ENCODE measurements at places on chromosomes 7 and 10.

DNA sequence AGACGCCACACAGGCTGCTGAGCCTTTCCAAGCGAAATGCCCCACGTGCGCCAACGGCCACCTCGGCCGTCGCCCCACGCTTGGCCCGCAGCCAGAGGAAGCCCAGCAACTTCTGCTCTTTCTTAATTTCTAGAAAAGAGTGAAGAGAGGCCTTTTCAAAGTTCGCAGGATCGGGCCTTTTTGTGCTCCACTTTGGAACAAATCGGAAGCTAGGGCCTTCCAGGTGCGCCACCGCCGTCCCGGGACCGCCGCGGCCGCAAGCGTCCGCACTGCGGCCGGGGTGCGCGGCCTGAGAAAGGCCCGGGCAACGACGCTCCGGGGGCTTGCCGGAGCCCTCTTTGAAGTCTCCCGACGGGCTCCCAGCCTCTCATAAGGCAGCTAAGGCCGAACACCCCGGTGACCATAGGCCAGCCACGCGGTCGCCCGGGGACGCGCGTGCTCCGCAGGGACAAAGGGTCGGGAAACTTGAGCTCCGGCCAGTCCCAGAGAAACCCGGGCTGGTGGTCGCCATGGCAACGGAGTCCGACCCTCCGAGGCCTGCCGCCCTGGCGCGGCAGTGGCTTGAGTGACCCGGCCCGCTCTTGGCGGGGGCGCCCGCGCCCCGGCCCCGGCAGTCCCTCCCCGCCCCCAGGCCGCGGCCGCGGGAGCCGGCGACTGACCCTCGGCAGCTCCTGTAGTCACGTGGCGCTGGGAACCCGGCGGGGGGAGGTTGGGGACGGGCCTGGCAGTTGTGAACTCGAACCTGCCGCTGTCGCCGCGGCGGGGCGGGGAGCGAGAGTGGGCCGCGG is at the start of gene REPIN1:
Gene REPIN1, plus strand, starts transcription at position 727 of the 788 bp plus-strand sequence. CDS start 890 bp downstream, outside the sequence.
- no peak for DNase-seq

- DNase-seq, result no peak
Measured at GRCh38 chr7:39127058-39127457, 149.3 kb downstream of the POU6F2 start.

- DNase-seq, result no peak
Measured at GRCh38 chr10:620417-620816, 69.1 kb downstream of the DIP2C start.

DNA sequence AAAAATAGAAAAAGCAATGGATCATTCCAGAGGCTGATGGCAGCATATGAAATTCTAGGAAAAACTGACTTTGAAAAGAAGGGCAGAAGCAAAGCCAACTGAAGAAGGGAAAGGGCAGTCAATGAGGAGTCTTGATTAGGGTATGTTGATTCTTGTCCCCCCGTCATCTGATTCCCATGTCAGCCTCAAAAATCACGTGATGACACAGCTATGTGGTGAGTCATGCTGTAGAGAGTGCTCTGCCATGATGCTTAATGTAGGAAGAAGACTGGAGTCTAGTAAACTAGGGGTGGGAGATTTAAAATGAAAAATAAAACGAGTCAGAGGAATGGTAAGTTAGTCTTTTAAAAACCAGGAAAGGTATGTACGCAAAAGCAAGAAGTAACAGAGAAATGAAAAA is 3.9 kb upstream of the POU6F2 start:
- DNase-seq, result no peak

DNA sequence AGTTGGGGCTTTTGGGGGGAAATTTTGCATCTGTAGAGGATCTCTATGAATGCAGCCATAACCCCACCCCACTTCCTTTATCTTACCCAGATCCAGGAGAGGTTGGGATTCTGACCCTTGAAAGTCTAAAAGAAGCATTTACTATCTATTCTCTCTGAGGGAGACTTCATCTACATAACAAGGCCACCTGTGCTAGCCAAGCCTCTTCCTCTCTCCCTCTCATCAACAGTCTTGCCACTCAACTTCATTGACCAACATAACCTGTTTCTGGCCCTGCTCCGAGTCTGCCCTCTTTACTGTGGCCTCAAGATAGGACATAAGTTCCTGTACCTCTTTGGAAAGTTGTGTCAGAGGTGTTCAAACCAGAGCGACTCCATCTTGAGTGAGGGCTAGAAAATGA is 19.4 kb downstream of the TUBAL3 start:
- DNase-seq, result no peak

- no peak for DNase-seq
Measured at GRCh38 chr7:4164556-4164955, 517.5 kb upstream of the FOXK1 start.

DNA sequence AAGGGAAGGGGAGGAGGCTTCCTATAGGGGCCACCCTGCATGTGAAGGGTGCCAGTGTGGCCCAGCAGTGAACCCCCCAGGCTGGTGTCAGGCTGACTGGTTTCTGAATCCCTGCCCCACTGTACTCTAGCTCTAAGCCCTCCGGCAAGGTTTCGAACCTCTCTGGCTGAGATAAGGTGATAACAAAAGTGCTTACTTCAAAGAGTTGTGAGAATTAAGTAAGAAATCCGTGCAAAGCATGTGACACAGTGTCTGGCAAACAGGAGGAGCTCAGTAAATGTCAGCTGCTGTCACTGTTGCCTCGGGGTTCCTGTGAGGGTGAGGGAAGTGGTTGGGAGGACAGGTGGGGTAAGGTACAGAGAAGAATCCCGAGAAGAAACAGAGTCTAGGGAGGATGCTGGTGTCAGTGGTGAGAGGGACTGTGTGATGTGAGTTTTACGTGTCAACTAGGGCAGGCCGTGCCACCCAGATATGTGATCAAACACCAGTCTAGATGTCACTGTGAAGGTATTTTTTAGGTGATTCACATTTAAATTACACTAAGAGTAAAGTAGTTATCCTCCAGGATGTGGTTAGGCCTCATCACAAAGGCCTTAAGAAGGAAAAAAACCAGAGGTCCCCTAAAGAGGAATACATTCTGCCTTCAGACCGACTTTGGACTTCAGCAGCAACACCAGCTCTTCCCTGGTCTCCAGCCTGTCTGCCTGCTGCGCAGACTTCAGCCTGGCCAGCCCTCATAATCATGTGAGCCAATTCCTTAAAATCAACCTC is 64.4 kb downstream of the BPGM start:
- DNase-seq, result no peak

DNA sequence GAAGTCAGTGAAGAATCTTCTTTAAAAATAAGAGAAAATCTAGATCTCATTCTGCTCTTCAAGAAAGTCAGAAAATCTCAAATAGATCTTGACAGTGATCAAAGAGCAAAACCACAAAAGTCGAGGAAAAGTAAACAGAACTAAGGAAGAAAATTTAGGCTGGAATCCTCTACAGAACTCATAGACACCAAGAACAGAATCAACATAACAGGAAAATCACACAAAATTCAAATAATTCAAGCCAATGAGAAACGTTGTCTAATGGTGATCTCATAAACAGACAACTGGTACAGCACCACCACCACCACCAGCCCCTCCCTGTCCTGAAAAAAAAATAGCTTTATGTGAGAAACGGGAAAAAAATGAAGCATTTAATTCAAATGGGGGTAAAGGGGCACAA is 6.9 kb downstream of the ITGB1 start:
- DNase-seq, result no peak

GRCh38 chr7:1819259-1819841 is 149.3 kb downstream of the ELFN1 start:
- DNase-seq, result no peak

GRCh38 chr7:36083626-36084380 is 69.3 kb upstream of the EEPD1 start:
- no peak for DNase-seq

DNA sequence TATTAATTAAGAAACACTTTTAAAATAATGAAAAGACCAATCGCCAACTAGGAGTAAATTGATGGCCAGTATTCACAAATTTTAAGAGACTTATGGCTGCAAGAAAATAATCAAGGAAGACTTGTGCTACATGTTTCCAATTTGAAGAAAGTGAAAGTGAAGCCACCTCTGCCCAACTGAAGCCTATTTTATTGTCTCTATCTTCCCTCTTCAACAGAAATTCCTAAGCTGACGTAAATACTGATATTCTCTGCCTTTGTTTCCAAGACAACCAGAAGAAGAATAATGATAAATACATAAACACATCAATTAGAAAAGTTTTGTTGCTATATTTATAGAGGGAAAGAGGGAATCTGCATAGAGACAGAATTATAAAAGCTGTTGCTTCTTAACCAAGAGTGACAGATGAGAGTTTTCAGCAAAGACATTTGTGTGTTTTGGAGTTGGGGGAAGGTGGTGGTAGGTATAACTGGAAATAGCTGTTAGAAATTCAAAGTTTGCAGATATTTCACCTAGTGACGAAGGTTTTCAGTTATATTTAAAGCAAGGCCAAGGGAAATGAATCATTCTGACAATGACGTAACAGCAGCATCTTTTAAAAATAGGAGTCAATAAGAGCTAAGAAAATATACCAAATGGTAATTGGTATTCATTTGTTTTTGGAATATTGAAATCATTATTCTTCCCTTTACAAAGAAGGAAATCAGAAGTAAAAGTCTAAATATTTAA is 576.6 kb upstream of the SORCS1 start:
- no peak for DNase-seq

DNA sequence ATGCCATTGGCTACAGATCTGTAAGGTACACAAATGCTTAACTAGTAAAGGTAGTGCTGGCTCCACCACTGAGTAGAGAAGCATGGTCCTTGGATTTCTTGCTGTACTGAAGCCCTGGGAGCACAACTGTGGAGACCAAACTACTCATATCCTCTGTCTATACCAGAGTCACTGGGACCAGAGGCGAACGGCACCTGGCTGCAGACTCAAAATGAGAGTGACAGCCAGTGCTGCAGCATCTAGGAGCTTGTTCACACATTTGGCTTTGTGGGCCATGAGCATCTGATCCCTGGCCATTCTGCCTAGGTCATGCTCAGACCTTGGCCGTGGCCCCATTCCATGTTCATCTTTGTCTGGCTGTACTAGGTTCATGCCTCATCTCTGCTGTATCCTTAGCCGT is 31.9 kb downstream of the LRRC18 start:
- no peak for DNase-seq

DNA sequence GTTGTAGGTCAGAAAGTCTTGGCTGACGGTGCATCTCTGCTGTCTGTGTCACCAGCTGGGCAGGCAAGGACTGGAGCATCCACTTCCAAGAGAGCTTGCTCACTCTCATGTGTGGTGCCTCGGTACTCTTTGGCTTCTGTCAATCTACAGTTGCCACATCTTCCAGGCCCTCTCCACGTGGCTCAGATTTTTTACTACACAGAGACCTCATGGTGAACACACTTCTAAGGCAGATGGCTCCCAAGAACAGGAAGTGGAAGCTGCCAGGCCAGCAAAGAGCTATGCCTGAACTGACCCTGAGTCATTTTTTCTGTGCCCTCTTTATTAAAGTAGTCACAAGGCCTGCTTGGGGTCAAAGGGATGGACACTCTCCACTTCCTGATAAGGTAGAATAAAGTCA is 351.5 kb upstream of the AUTS2 start:
- no peak for DNase-seq

DNA sequence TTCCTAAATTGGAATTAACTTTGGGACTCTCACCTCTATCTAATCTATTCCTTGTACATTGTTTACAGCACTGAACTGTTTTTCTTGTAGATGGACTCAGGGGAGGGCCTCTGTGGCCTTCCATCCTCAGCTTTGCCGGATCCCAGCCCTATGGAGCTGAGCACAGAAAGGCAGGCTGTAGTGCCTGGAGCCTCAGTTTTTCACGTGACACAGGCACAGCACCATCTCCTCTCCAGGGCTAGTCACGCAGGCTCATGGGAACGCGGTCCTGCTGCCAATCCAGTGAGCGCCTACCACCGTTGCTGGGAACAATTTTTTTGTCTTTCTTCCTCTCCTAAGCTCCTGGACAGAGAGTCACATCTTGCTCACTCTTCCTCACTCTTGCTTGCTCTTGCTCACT is 75.6 kb upstream of the DDC start:
- DNase-seq, result no peak

GRCh38 chr10:78785066-78785465 is 283.7 kb upstream of the ZMIZ1 start:
- DNase-seq, result no peak

- no peak for DNase-seq
Measured at GRCh38 chr10:35633006-35633980, 8.8 kb downstream of the FZD8 start.

DNA sequence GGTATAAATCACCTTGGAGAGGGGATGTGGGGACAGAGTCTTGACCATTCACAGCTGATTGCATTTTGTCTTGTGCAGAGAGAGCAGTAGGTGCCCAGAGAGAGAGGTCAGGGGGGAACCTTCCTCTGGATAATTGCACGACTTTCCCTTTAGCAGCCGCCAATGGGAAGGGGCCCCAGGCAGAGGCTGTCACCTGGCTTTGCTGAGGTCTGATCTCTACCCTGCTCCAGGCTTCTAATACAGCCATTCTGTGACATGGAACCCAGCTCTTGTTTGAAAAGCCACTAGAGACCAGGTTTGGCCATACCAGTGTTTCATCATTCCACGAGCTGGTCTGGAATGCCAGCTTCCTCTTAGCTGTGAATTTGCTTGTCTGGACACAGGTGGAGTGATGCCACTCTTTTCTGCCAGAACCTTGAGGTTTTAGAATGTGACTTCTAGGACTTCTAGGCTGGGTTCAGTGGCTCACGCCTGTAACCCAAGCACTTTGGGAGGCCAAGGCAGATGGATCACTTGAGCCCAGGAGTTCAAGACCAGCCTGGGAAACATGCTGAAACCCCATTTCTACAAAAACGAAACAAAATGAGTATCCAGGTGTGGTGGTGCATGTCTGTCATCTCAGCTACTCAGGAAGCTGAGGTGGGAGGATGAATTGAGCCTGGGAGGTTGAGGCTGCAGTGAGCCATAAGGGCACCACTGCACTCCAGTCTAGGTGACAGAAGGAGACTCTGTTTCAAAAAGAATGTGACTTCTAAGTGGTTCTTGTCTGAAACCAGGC is 159.9 kb downstream of the CAMK1D start:
- no peak for DNase-seq

DNA sequence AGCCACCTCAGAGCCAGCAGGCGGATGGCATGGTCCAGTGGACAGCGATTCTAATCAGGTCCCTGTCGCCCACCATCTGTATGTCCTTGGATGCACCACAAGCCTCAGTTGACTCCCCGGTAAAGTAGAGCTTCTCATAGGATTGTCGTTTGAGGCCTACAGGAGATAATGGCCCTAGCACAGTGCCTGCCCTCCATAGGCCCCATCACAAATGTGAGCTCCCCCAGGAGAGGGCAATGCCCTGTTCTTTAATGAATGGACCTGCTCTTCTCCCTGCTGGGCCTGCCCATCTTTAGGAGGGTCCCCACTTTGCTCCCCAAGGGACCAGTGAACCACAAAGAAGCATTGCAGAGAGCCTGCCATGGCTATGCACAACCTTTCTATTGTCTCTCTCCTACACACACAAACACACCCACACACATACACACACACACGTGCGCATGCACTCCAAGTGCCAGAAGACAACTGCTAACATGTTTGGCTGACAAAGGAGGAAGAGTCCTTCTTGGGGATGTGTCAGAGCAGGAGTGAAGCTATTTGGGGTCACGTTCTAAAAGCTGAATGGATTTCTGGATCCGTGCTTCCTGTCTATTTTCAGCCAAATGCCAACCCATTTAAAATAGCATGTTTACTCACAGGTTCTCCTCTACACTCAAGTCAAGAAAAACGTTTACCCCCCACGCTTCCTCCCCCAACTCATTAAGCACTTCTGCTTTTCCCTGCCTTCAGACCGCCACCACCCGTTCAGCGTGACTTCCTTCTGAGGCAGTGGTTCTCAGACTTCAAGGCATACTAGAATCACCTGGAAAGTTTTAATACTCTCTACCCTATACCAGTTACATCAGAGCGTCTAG is 196.1 kb downstream of the GRID1 start:
- DNase-seq, result no peak
